ENCODE measurements at places on chromosomes 5 and 9.
A peak's percentile ranks its signal among the peaks of the same experiment; 100 is the strongest.

DNA sequence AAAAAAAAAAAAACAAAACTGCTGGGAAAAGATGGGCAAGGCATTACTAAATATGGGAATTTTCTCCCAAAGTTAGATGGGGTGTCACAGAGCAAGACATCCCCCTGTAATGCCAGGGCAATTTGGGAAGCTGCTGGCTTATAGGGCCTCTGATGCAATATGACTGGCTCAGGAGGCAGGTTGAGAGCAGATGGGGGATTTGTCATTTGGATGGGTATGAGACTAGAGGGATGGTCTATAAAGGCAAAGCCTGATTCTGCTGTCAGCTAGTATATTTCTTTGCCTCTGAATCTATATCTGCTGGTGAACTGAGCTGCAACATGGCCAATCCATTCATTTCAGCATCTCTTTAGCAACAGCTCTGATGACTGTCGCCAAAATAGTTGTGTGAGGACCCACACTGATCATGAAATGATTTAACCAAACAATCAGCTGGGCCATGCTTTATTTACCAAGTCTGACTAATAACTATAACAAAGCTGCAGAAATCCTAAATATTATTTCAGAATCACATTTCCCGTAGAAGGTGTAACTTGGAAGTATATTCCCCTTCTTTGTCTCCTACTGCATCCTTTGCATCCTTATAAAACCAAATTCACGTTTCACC is 455.1 kb upstream of the ZNF608 start:
- DNase-seq, result no peak

GRCh38 chr5:33601881-33602280 is 161.1 kb downstream of the TARS1 start:
- DNase-seq, result no peak

DNA sequence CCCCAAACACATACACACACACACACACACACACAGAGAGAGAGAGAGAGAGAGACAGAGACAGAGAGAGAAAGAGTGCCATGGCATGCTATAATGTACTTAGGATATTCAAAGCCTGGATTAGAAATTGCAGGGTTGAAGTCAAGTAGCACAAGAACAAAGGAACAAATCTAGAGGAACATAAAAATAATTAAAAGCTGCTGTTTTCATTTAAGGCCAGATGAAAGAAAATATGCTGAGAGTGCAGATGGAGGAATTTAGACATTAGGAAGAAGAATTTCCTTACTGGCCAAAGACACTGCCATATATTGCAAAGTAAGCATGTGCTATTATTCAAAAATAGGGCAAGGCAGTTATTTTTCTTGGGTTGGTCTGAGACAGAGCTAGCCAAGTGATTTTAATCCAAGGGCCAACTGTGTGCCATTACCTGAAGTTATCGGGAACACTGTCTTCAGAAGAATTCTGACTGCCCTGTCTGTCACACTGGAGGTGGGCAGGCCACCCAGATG is 31.7 kb downstream of the HSD17B3 start:
- no peak for DNase-seq

- no peak for DNase-seq
Measured at GRCh38 chr9:19358701-19359100, 21.3 kb downstream of the RPS6 start.

GRCh38 chr5:149141224-149141956 is at the start of gene ABLIM3:
TSS of gene ABLIM3 (plus strand) at chr5:149141493. CDS start at chr5:149142096, 603 bp downstream.
- peak; percentile 39 for DNase-seq

- no peak for DNase-seq
Measured at GRCh38 chr5:154776167-154776566, 21.0 kb downstream of the LARP1 start.

DNA sequence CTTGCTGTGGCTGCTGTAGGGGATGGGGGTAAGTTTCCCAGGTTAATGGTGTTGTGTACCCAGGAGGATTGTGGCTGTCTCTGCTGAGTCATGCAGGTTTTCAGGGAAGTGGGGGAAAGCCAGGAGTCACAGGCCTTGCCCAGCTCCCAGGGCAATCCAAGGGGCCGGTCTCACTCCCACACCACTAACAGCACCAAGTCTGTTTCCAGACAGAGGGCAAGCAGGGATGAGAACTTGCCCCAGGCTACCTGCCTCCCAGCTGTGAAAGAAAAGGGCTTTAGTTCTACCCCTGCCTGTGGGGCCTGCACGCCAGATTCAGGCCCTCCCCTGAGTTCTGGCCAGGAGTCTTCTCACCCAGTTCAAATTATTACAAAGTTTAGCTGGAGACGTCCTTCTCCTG is 579.8 kb upstream of the ST8SIA4 start:
- no peak for DNase-seq

- DNase-seq, result no peak
Measured at GRCh38 chr5:76305269-76305668, 97.8 kb upstream of the IQGAP2 start.

DNA sequence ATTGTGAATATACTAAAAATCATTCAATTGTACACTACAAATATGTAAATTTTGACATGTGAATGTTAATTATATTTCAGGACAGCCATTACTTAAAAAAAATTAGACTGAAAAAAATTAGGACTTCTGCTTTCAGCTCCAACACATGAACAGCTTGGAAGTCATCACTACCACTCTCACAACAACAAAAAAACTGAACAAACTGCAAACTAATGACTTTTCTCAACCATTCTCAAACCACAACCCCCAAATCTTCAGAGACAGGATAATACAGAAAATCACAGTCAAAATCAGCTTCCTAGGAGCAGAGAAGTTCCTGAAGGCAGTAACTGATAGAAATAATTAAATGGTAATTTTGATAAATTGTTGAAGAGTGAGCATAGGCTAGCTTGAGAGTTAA is 686.4 kb downstream of the TLE1 start:
- DNase-seq, result no peak

- no peak for DNase-seq
Measured at GRCh38 chr9:123614306-123615263, 258.6 kb downstream of the CRB2 start.

- no peak for DNase-seq
Measured at GRCh38 chr5:113031104-113031503, 54.5 kb downstream of the DCP2 start.

- no peak for DNase-seq
Measured at GRCh38 chr5:142749321-142749720, 20.9 kb upstream of the ARHGAP26 start.

DNA sequence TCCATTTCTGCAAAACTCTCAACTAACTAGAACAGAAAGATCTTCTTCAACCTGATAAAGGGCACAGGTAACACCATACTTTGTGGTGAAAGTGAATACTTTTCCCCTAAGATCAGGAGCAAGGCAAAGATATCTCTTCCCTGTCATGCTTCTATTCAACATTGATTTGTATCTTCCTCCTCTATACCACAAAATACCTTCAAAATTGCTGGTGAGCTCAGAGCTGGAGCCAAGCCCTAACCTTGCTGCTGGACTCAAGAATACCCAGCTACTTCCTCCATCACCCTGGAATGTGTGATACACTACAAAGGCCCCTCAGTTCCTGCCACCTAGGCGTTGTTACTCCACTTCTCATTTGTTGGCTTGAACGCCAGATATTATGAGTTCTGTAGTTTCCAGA is 499.0 kb downstream of the ACTL7B start:
- DNase-seq, result no peak

- DNase-seq, result no peak
Measured at GRCh38 chr5:79521156-79521555, 7.2 kb upstream of the HOMER1 start.

DNA sequence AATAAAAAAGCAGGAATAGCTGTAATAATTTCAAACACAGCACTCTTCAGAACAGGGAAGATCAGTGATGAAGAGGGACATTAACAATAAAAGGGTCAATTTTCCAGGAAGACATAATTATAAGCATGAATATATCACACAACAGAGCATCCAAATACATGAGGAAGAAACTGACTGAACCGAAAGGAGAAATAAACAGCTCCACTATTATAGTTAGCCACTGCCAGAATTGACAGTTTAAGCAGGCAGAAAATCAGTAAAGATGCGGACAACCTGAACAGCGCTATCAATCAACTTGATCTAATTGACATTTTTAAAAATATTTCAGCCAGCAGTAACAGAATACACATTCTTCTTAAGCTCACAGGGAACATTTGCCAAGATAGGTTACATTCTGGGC is 89.1 kb downstream of the MED10 start:
- DNase-seq, result no peak

Measured in stimulated activated CD8-positive, alpha-beta memory T cell treated with anti-CD3 and anti-CD28 coated beads, Interleukin-4, amount 100 ng/mL, for 1 hour (primary cell).